ENCODE measurements at places on chromosomes 5 and 9.

DNA sequence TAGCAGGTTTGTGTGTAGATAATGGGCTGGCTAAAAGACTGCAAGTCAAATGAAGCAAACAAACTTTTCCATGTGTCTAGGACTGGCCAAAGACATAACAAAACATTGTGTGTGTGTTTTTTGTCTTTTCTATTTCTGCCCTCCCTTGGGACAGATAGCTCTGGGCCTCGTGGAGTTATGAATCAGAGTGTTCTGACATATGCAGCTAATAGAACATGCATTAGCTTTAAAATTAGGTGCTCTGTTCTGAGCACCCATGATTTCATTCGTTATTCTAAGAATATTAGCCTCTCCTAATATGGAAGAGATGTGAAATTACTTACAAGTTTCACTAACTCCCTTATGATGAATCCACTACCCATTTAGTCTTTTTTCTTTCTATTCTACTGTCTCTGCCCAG, 367.3 kb upstream of the PAPPA start:
- DNase-seq = no peak

GRCh38 chr5:105034401-105034763, 1471.8 kb upstream of the NUDT12 start:
- DNase-seq = no peak

GRCh38 chr5:143659599-143660238, 152.2 kb upstream of the HMHB1 start:
- DNase-seq = no peak

DNA sequence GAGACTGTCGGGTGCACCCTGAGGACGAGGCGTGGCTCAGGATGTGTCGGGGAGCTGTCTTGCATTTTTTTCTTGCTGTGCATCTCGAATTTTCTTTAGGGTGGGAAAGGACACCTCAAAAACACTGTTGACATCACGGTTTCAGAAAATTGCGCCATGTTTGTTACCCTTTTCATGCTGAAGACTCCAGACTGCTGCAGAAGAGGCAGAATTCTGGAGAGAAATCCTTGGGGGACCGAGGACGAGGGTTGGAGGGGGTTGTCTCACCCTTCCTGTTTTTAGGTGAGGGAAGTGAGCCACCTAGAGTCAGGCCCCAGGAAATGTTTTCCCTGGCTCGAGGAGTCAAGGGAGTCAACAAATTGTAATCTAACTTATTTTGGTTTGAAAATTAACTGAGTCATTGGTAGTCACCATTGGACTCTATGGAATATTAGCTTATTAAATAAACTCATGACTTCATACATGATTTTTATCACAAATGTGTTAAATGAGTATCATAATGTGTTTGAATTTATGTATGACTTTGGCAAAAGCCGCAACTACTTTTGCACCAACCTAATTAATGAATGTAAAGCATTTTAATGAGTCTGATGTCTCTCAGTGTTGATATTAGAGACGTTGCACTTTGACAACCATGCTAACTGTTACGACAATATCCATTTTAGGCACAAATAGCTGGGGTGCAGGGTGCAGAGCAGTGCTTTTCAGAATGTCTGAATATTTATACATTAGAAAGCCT, 724 bp upstream of the LYSMD3 start:
- peak; percentile 21 for DNase-seq

GRCh38 chr9:96232539-96233241, 69.3 kb downstream of the HSD17B3 start:
- DNase-seq = no peak

GRCh38 chr5:40939753-40940152, 30.5 kb downstream of the C7 start:
- DNase-seq = no peak

GRCh38 chr9:20606652-20607051, 15.6 kb downstream of the MLLT3 start:
- no peak for DNase-seq

GRCh38 chr5:159971038-159971437, 37.9 kb upstream of the TTC1 start:
- DNase-seq = no peak

DNA sequence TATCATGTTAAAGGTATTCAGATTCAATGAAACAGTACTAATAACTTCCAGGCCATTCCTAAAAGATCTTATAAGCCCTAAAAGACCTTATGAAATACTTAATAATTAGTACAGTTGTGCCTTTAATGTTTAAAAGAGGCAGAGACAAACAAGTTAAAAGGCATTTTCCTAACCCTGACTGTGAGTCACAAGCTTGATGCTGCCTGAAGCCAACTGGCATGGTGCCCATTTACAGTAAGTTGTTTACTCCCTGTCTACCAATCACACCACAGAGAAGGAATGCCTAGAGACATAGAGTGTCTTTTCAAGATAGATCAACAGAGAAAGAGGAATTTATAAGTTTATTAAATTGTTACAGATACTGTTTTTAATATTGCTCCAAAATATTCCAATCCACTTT, 47.8 kb downstream of the NR3C1 start:
- DNase-seq = peak; percentile 38

- no peak for DNase-seq
Observed at GRCh38 chr9:34686231-34686630, 4.8 kb downstream of the CCL19 start.

GRCh38 chr9:71001780-71002386, 119.5 kb downstream of the TRPM3 start:
- DNase-seq = no peak

GRCh38 chr5:11898787-11899186, 5.5 kb downstream of the CTNND2 start:
- DNase-seq = no peak

DNA sequence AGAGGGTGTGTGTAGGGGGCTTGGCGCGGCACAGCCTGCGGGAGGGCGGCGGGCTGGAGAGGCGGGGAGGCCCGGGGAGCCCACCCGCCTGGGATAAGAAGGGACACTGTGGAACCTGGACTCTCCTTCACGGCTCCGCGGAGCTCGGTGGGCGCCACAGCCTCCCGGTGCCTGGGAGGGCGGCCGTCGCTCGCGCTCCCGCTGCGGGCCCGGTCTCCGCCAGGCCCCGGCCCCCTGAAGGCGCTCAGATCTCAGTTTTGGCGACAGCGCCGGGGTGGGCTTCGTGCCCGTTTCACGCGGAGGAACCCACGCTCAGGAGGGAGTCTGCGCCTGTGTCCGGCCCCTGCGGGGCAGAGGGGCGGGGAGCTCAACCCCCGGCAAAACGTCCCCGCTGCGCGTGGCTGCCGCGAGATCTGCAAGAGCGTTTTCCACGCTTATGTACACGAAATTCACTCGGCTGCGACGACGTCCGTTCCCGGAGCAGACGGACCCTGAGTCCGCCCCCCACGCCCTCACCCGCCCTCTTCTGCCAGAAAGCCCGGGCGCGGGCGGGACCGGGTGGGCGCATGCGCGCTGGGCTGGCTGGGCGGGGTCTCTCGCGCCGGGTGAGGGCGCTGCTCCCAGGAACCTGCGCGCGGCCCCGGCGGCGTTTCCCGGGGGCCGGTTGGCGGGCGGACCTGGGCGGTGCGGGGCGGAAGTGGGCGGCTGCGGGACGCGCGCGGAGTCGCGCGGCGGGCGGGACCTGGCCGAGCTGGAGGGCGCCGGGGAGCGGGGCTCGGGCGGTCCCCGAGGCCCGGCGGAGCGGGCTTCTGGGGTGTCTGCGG, at the start of gene NELFB:
Gene NELFB, plus strand, starts transcription at position 704 of the 824 bp plus-strand sequence.
- DNase-seq = peak; percentile 96

- DNase-seq = no peak
Observed at GRCh38 chr9:17217272-17217671, 82.4 kb downstream of the CNTLN start.

- no peak for DNase-seq
Observed at GRCh38 chr9:106619211-106619610, 243.8 kb upstream of the ZNF462 start.

DNA sequence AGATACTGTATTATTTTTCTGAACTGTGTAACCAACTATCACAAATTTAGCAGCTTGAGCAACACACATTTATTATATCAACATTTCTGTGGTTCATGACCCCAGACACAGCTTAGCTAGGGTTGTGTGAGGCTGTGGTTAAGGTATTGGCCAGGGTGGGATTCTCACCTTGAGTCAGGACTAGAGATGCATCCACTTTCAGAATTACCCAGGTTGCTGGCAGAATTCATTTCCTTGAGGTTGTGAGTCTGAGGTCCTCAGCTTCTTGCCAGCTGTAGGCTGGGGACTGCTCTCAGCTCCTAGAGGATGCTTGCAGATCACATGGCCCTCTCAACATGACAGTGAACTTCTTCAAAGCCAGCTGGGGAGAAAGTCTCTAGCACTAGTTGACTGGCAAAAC, 122.5 kb upstream of the RASGRF2 start:
- no peak for DNase-seq

DNA sequence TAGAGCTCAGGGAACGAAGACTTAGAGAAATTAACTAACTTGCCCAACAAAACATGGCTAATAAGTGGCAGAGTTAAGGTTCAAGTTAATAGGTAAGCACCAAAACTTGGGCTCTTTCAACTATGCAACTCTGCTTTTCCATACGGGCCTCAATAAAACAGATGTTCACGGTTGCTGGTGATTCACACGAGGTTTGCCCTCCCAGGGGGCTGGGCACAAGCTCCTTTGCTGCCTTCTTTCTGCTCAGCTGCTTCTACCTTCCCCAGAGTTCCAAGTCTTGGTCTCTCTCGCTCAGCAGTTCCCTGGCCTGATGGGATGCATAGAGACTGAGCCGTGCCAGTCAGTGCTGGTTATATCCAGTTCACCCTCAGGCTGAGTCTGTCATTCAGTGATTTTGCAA, 217.9 kb downstream of the SREK1 start:
- DNase-seq = no peak

- DNase-seq = no peak
Observed at GRCh38 chr5:177553671-177554429, 513 bp downstream of the FAM193B start.
